ENCODE measurements at places on chromosomes 12 and 14.
A peak's percentile ranks its signal among the peaks of the same experiment; 100 is the strongest.

GRCh38 chr12:120666571-120667390 lies 20.2 kb upstream of the MLEC start:
- no peak for DNase-seq

DNA sequence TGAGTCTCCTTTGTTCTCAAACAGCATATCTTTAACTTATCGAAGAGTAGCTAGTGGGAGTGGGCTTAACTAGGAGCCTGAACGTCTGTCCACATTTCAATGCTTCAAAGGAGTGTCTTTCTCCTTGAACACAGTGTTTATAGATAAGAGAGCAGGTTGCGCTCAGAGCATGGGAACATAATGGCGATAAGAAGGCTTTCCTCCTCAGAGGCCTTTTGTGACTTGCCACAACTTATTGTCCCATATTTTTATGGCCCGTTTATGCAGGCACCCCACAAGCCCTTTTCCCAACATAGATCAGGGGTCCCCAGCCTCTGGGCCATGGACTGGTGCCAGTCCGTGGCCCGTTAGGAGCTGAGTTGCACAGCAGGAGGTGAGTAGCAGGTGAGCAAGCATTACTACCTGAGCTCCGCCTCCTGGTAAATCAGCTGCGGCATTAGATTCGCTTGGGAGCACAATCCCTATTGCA lies 2.6 kb upstream of the DDX47 start:
- DNase-seq = no peak

- no peak for DNase-seq
Measured at GRCh38 chr12:58419905-58420304, 478.5 kb downstream of the ATP23 start.

DNA sequence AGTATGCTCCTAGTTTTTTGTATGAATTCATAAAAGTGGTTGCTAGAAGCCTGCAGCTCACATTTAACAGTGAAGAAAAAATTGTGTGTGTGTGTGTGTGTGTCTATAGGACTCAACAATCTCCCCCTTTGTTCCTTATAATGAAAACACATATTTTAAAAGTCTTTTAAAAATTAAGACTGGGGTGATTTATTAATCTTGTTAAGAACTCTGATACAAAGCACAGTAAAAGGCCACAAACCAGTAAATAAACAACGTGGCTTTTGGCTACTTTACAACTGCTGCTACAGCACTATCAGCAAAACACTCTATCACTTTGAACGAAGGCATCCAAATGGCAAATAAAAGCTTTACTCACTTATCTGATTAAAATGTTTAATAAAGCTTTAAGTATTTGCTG lies 594 bp upstream of the VCPKMT start:
- no peak for DNase-seq

GRCh38 chr12:23536293-23536692 lies 413.2 kb downstream of the SOX5 start:
- peak; percentile 53 for DNase-seq

DNA sequence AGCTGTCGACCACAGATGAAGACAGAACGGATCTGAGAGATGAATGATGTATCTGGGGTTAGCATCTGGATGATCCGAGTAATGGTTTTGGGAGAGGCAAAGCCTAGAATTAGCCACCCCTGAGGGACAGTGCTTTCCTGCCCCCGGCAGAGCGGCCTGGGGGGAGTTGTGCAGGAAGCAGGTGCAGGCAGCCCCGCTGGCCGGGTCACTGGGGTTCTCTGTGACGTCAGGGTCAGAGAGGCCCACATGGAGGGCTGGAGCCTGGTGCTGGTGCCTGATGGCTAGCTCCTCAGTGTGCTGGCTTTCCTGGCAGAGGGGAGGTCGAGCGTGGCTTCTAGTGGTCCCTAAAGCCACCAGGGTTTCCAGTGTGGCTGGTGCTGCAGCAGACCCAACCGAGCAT lies 70.3 kb downstream of the ADGRD1 start:
- no peak for DNase-seq

DNA sequence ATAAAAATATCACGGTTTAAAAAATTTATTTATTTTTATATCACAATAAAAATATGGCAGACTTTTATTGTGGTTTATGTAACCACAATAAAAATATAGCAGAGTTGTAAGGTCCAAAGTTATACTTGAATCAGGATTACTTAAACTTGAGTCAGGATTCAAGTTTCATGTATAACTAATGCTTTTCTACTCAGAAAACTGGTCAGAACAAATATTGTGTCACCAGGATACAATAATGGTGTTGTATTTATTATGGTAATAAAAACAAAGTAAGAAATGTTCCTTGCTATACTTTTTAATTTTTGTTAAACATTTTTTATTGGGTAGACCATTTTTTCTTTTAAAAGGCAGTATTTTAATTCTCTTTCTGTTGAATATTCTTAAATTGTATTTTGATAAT lies 29.2 kb upstream of the EPS8 start:
- DNase-seq = no peak

DNA sequence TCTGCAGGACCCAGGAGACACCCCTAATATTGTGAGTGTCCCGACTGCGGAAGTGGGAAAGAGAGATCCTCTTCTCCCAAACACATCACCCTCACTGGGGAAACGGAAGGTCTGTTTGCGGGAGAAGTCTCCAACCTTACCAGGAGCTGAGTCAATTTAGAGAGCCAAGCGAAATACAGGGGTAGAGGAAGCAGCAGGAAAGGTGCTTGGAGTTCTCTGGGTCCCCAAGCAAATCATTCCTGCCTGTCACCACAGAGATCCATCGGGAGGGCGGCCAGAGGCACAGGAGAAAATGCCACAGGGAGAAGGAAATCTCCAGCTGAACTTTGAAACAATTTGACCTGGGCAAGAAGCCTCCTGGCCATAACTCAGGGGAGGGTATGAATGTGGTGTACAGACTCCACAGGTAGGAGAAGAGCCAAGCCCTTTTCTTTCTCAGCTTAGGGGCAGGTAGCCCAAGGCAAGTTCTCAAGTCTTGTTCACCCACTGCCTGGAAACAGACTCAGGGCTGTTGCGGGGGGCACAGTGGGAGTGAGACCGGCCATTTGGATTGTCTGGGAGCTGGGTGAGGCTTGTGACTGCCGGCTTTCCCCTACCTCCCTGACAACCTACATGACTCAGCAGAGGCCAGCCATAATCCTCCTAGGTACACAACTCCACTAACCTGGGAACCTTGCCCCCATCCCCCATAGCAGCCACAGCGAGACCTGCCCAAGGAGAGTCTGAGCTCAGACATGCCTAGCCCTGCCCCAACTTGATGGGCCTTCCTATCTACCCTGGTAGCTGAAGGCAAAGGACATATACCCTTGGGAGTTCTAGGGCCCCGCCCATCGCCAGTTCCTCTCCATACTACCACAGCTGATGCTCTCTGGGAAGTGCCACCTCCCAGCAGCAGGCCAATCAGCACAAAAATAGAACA lies 211.9 kb upstream of the ARHGAP5 start:
- no peak for DNase-seq

DNA sequence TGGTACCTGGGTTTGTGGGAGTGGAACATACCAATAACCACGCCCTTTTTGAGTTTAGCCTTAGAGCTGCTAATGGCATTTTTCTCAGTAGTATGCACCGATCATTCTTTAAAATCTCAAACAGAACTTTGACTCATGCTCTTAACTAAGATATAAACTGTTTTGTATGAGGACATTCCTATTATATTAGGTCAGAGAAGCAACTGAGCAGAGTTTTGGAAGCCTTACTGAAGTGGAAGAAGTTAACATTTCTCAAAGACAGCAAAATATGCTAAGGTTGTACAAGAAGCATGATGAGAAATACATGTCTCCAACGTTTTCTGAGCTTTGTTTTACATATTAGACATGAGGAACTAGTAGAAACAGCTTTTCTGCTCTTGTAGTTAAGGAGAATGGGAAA lies 819.2 kb downstream of the FSCB start:
- no peak for DNase-seq

DNA sequence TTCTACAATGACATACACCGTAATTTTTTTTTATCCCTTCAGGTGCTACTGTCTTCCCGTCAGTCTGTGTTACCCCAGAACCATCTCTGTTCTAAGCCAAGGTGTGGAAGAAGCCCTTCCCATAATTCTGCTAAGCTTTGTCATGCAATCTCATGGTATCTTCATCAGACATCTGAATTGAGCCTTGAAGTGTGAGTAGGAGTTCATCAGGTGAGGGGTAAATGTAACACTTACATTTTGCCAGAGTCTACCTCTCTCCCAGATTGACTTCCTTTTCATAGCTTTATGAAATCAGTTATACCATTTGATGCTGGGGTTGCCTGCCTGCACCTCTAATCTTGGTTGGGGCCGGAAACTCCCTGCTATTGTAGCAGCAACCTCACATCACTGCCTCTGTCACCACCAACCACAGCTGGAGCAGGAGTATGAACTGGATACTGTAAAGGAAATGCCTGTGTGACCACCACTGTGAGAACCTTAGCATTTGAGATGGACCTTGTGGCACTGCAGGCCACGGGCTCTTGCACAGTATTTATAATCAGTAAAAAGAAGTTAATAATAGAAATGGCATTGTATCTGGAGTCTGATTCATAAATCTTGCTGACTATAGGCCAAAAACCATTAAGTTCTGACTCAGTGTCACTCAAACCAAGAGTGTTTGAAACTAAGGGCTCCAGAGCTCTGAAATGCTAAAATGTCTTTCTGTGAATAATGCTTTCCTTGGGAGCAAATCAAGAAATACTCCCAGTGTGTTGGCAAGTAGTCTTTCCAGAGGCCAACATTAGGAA lies 58.7 kb upstream of the STK38L start:
- peak; percentile 78 for DNase-seq

- DNase-seq = peak; percentile 86
Measured at GRCh38 chr12:4118017-4118510, 155.5 kb upstream of the CCND2 start.

- no peak for DNase-seq
Measured at GRCh38 chr12:19799216-19799615, 359.9 kb downstream of the AEBP2 start.
